Fibroblast of skin of left quadriceps (primary cell): ENCODE measurements at places on chromosomes 2 and 18.

- no peak for DNase-seq
Observed at GRCh38 chr2:233811732-233812131, 33.6 kb downstream of the MROH2A start.

DNA sequence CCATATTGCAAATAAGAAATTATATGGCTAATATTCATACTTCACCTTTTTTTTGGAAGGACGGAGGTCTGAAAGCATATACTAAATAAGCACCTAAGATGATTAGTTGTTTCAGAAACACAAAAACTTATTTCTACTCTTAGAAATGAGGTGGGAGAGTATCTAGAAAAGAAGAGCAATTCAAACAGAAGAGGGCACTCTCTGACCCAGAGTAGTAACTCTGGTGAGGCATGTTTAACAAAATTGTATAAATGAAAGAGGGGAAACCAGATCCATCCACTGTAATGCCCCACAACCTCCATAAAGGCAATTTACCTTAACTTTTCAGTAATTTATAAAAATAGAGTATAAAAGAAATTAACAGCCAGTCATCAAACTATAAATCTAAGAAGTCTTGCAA lies 669.6 kb upstream of the VRK2 start:
- no peak for DNase-seq

DNA sequence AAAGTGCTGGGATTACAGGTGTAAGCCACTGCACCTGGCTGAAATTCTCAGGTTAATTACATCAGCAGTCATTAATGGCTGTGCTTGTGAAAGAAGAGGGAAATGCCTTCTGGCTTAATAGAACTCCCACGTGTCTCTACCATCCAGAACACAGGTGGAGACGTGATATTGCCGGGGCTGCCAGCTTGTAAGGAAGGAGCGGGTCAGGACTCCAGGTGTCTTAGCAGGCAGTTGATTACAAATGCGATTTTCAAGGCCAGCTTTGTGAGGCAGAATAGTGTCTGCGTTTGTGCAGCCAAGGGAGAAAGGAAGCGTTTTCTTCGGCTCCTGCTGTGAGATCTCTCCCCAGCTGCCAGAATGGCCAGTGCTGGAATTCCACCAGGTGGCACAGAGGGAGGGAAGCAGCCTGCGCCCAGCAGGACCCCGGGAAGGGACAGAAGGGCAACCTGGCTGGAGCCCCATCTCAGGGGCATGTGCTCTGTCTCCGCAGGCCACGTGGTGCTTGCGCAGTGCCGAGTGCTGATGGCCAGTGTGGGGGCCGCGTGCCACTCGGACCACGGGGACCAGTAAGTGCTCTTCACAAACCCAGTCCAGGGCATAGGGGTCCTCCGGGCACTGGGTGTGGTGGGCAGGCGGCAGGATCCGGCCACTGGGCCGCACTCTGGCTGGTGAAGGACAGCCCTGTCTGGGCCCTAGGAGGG lies 3.7 kb upstream of the ESPNL start:
- DNase-seq = no peak

DNA sequence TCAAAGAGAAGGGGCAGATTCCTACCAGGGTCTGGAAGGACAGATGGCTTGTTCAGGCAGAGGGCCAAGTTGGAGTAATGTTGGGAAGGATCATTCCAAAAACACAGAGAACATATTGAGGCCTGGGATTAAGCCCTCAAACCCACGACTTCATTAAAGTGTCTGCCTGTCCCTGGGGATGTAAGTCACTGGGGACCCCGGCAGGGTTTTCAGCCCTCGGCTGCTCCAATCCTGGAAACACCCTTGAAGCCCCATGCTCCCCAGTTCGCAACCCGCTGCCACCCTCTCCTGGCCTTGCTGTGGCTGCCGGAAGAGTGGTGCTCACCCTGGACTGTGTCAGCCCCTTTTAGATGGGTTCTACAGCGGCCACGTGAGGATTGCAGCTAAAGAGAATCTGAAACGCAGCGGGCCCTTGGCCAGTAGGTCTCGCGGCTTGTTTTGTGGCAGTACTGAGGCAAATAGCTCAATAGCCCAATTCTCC lies 79.9 kb downstream of the EPAS1 start:
- DNase-seq = no peak

DNA sequence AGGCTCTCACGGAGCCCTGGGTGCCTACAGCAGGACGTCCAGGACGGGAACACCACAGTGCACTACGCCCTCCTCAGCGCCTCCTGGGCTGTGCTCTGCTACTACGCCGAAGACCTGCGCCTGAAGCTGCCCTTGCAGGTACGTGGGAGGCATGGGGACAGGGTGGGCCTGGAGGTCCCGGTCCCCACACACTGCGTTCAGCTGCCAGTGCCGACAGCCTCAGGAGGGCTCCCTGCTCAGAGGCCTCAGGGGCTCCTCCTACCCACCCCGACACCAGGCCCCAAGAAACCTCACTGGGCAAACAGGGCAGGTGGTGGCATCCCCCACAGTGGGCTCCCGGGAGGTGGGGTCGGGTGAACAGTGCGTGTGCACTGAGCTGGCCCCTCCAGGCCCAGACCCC lies 10.8 kb downstream of the ANO7 start:
- no peak for DNase-seq

GRCh38 chr2:130241041-130241707 lies 42.9 kb upstream of the TUBA3E start:
- no peak for DNase-seq

DNA sequence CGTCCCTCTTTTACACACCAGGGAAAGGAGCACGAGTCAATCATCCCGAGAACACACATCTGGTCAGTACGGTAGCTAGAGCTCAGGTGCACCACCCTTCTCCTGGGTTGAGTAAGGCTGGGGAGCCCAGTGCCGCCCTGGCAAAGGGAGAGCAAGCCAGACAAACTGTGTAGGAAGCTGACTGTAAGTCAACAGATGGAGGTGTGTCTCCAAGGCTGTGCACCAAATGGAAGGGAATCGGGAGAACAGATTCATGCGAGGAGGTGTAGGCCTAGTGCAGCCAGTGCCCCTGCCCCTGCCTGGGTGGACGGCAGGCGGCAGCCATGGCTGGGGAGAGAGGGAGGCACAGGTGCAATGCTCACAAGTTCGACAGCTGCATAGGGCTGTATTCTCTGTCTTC lies 65.7 kb downstream of the CELF4 start:
- no peak for DNase-seq

- no peak for DNase-seq
Observed at GRCh38 chr2:116891191-116891590, 923.3 kb upstream of the DDX18 start.

DNA sequence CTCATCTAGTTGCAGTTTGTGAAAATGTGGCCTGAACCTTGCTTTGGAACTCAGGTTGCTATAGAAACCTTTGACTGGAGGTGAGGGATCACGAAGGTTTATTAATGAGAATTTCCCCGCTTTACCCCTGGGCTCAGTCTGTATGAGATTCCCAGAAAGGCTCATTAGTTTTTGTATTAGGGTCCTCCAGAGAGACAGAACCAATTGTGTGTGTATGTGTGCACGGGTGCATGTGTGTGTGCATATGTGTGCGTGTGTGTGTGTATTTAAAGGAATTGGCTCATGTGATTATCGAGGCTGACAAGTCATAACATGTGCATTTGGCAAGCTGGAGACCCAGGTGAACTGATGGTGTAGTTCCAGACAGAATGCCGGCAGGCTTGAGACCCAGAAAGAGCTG lies 113.8 kb upstream of the DLX2 start:
- no peak for DNase-seq

DNA sequence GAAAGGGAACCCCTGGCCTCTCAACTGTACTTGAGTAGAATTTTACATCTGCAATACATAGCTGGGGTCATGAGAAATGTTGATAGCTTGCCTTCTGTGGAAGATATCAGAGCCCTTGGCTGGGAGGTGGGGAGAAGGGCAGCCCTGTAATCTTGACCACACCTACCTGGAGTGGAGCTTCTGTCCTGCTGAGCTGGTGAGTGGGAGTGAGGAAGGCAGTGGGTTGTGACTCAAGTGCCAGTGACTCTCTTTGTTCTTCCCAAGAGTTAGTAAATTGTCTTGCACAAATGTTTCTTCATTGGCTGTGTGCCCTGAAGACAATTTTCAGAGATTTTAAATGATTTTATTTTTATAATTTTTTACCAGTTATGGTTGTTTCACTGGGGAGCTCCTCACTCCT lies 277.3 kb downstream of the MBD5 start:
- no peak for DNase-seq

DNA sequence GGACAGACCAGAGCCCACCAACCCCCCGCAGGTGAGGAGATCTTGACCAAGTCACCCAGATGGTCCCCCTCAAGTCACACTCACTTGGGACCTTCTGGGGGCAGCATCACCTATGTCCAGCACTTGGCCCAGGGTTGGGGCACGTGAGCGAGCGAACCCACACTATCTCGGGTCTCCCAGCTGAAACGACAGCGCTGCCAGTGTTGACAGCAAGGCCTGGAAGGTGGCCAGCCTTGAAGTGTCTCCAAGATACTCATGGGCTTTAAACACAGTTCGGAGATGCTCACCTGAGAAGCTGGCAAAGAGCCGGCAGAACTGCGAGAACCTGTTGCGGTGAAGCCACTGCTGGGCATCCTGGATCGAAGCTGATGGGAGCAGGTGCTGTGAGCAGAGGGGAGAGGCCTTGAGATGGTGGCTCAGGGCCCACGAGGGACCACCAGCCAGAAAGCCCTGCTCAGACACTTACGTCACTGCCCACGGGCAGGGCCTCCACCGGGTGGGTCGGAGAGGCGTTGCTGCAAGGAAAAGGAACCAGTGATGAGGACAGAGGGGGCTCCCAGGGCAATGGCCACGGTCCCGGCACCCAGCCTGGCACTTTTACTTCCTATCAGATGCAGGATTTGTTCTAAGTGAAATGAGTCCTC lies 47.5 kb downstream of the TFCP2L1 start:
- no peak for DNase-seq

DNA sequence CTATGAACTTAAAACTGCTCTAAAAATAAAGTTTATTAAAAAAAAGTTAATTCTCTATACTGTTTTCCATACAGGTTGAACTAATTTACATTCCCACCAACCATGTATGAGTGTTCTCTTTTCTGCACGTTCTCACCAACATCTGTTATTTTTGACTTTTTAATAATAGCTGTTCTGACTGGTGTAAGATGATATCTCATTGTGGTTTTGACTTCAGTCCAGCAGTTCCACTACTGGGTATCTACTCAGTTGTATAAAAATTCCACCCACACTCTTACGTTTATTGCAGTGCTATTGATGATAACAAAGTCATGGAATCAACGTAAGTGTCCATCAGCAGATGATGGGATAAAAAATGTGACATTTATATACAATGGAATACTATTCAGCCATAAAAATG lies 33.7 kb downstream of the SPAG16 start:
- DNase-seq = peak; percentile 57

GRCh38 chr2:225097035-225097434 lies 54.8 kb upstream of the DOCK10 start:
- peak; percentile 90 for DNase-seq

DNA sequence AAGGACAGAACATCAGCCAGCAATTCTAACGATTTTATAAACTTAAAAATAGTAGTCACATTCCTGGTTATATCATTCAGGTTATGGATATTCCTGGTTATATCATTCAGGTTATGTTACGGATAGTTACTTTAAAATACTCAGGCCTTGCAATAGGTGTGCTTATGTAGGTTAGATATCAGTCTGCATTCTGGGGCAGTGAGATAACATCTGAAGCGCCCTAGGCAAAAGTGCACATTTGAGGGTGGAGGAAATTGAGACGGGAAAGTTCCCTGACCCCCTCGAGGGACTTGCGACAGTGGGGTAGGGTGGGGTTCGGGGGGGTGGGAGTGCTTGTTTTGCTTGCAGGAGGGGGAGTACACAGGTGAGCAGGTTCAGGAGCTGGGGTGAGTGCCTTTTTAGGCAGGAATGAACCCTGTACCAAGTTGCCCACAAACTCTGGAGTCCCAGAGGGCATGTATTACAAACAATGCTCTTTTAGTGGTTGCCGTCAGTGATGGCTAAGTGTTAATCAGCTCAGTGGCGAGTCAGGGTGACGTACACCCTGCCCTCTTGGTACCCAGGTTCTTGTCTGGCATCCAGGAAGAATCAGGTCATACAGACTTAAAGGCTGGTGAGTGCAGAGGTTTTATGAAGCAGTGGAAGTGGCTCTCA lies 31.8 kb downstream of the CREG2 start:
- no peak for DNase-seq

DNA sequence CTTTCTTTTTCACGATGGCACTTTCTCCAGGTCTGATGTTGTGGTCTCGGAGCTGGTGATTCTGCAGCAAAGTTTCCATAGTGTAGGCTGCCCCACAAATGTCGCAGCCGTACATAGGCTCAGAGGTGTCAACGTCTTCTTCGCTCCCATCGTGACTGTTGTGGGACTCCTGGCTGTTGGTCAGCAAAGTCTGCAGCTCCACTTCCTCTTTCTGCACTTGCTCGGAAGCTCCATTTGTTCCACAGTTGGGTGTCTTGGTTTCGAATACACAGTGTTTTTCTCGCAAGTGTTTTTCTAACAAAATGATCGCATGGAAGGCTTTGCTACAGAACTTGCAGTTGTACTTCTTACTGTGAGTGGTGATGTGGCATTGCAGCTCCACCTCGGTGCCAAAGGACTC lies 126.8 kb downstream of the ZNF521 start:
- no peak for DNase-seq

DNA sequence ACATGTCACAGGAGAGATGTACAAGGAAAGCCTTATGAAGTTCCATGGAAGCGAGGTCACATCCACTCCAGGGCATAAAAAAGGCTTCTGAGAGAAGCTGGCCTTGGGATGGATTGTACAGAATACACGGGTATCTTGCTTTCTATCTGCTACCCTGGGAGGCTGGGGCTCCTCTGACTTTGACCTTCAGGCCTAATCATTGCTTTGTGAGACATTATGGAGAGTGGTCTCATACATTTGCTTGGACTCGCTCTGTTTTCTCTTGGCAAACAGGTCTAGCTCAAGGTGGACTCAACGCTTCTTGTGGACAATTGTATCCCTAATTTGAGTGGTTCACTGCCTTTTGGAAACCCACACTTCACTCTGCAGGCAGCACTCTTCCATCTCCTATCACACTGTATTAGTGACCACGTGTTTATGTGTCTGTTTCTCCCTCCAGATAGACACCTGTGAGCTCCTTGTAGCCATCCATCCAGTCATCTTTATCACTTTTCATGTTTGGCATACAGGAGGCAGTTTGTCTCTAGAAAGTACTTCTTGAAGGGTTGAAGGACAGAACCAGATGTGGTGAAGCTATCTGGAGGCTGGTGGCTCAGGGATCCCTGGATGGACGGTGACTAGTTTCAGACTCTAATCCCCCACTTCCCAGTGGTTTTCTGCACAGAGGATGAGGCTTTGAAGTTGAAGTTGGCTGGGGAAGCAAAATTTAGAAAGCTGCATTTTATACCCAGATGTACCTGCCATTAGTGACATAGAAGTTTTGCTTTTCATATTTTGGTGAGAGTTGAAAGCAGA lies 267.8 kb downstream of the CYRIA start:
- DNase-seq = no peak

DNA sequence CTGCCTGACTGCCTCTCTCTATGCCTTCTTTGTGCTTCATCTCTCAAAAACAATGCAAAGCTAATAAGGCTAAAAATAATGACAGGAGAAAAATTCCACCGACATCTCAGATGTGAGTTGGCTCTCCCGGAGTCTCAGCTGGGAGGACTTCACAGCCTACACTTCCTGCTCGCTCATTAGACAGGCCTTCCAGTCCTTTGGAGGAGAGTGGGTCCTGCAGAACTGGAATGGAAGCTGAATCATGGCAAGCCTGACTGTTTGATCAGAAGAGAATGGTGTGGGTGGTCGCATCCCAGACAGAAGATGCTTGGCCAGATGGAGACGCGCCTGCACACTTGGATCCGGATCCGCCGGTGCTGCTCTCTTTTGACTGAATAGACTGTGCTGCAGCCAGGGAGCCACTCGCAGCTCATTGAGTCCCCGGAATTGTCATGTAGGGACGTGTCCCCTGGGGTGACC lies 49.7 kb downstream of the TRIB2 start:
- no peak for DNase-seq
